ENCODE measurements at places on chromosomes 6 and 20.
A peak's percentile ranks its signal among the peaks of the same experiment; 100 is the strongest.

DNA sequence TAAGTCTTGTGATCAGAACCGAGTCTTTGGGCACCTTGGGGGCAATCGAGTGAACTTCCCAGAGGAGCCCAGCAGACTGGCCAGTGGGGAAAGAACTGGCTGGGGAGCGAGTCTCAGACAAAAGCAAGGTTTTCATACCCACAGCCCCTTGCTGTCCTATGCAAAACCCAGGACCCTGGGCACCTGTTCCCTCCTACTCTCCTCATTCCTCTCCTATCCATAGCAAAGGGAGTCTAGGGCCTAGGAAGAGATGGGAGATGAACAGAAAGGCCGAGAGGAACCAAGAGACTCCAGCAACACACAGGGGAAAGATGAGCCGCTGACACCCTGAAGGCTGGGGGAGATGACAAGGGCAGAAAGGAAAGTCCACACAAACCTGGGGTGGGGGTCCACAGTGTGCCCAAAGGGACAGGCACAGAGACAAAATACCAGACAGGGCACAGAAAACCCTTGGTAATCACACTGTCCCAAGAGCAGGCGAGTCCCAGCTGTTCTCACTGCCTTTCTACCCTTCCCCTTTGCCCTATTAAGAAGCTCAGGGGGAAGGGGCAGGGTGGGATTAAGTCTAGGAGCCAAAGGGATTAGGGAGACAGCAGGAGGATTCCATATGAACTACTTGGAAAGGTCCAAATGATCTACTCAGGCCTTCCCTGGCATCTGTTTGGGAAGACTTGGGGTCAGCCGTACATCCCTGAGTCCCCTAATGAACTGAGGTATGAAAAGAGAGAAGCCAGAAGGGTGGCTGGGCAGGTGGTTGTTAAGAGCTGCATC lies 6.5 kb downstream of the PPP1R18 start:
- H3K27me3 ChIP-seq: no peaks in the 10 kb centered on the region
- H3K4me1 ChIP-seq: peaks cover 35% of the 10 kb centered on the region
- DNase-seq: no peak
- peak overlapping the region; percentile 95 for H3K27ac ChIP-seq
- H3K4me3 ChIP-seq: peak overlapping the region; percentile 93

- H3K4me3 ChIP-seq: no peak overlapping the region
- H3K36me3 ChIP-seq: no peaks in the 10 kb centered on the region
- H3K27ac ChIP-seq: no peak overlapping the region
- DNase-seq: no peak
These were observed 111.6 kb downstream of the TENT5A start for GRCh38 chr6:81640891-81641290.

- no peaks in the 10 kb centered on the region for H3K36me3 ChIP-seq
- peaks cover 4% of the 10 kb centered on the region for H3K27me3 ChIP-seq
- H3K4me1 ChIP-seq: no peaks in the 10 kb centered on the region
- no peak overlapping the region for H3K4me3 ChIP-seq
- no peak for DNase-seq
These were observed 6.6 kb downstream of the GMPR start for GRCh38 chr6:16244869-16245451.

GRCh38 chr6:135633573-135633972 lies 136.0 kb upstream of the AHI1 start:
- no peak overlapping the region for H3K4me3 ChIP-seq
- H3K4me1 ChIP-seq: no peaks in the 10 kb centered on the region
- H3K27ac ChIP-seq: no peak overlapping the region
- H3K36me3 ChIP-seq: no peaks in the 10 kb centered on the region
- H3K27me3 ChIP-seq: peaks cover 41% of the 10 kb centered on the region
- DNase-seq: no peak

DNA sequence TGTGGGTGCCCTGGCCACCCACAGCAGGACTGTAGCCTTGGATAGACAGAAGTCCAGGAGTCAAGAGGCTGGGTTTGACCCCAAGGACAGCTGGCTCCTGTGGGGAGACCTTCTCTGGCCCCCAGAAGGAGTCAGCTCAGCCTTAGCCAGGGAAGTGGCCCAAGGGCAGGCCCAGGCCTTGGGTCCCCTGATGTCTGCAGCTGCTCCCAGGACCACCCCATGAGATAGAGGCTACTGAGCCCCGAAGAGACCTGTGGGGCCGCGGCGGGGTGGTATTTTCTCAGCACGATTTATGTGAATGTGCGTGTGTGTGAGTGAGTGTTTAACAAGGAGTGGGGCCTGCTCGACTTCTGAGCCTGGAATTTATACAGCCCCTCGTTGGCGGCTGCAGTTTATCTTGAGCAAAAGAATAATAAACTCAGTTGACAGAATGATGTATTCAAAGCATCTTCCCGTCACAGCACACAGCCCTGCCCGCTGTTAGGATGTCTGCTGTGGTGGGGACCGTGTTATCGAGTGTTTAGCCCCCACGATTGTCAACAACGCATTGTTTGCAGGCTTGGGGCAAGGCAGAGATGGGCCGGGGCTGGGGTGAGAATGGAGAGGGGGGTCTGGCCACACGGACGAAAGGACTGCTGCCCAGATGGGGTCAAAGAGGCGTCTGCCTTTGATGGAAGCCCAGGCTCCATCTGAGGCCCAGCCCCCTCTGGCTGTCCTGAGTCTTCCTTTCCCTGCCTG lies 163.3 kb downstream of the VEGFA start:
- H3K4me3 ChIP-seq: no peak overlapping the region
- H3K4me1 ChIP-seq: peaks cover 2% of the 10 kb centered on the region
- H3K27ac ChIP-seq: no peak overlapping the region
- H3K27me3 ChIP-seq: peaks cover 2% of the 10 kb centered on the region
- no peaks in the 10 kb centered on the region for H3K36me3 ChIP-seq

- H3K4me1 ChIP-seq: peaks cover 26% of the 10 kb centered on the region
- H3K4me3 ChIP-seq: peak overlapping the region; percentile 63
- DNase-seq: no peak
- H3K27ac ChIP-seq: no peak overlapping the region
- peaks cover 69% of the 10 kb centered on the region for H3K27me3 ChIP-seq
These were observed 2.2 kb downstream of the NKX2-4 start for GRCh38 chr20:21395051-21395665.

- no peaks in the 10 kb centered on the region for H3K36me3 ChIP-seq
- no peaks in the 10 kb centered on the region for H3K4me1 ChIP-seq
- peaks cover 26% of the 10 kb centered on the region for H3K27me3 ChIP-seq
- H3K27ac ChIP-seq: no peak overlapping the region
- H3K4me3 ChIP-seq: no peak overlapping the region
These were observed 101.6 kb upstream of the SNX9 start for GRCh38 chr6:157721426-157721825.

- no peak overlapping the region for H3K4me3 ChIP-seq
- H3K27ac ChIP-seq: no peak overlapping the region
- no peaks in the 10 kb centered on the region for H3K27me3 ChIP-seq
- peaks cover 7% of the 10 kb centered on the region for H3K4me1 ChIP-seq
These were observed 47.5 kb downstream of the TSPYL4 start for GRCh38 chr6:116206231-116206903.

- H3K27ac ChIP-seq: no peak overlapping the region
- H3K4me1 ChIP-seq: peaks cover 1% of the 10 kb centered on the region
- H3K4me3 ChIP-seq: no peak overlapping the region
- no peak for DNase-seq
These were observed 197.3 kb downstream of the ZFAND3 start for GRCh38 chr6:38016824-38017223.

DNA sequence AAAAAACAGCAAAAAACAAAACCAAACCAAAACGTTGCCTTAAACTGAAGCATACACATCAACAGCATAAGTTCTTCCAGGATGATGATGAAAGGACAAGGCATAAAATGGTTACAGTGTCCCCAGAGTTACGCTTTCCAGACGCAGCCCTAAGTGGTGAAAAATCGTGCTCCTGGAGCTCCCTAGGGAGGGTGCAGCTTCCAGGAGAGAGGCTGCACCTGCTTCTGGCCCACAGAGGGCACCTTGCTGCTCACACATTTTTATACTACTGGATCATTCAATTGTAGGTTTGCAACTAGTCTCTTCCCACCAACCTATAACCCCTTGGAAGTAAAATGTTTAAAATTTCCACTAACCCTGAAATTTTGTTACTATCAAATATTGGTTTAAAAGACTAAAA lies 115.0 kb downstream of the PRKN start:
- no peaks in the 10 kb centered on the region for H3K4me1 ChIP-seq
- H3K27me3 ChIP-seq: no peaks in the 10 kb centered on the region
- H3K27ac ChIP-seq: no peak overlapping the region
- no peaks in the 10 kb centered on the region for H3K36me3 ChIP-seq

DNA sequence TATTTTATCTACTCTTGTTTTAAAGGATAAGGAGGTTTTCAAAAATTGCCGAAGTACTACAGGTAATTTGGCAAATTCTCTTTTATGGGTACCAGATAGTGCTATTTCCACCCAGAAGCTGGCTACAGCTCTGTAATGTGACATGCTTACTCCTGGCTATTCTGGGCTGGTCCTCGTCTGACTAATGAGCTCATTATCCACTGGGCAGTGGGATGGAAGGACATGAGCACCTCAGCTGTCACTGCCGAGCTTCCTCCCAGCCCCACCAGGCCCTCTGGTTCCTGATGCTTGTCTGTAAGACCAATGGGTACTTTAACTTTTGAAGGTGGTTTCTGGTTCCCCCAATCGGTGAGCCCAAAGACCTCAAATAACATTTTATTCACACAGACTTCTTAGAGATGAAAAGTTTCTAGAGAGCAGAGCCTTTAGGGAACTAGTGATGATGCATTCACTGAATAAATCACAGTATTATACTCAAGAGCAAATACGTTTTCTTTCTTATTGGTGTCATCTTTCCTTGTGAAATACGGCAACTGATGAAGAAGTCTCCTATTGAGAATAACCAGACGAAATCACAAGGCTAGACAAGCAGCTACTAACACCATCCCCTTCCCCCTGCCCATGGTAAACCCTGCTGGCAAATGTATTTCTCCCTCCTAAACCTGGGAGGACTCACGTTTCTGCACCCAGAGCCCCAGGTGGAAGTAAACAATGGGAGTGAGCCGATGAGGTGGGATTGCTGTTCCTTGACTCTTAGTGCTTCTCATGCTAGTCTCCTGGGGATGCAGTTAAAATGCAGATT lies 80.8 kb downstream of the SLC22A3 start:
- no peak overlapping the region for H3K27ac ChIP-seq
- no peak overlapping the region for H3K4me3 ChIP-seq
- peaks cover 6% of the 10 kb centered on the region for H3K4me1 ChIP-seq
- DNase-seq: no peak
- H3K36me3 ChIP-seq: no peaks in the 10 kb centered on the region
- H3K27me3 ChIP-seq: peaks cover 11% of the 10 kb centered on the region

DNA sequence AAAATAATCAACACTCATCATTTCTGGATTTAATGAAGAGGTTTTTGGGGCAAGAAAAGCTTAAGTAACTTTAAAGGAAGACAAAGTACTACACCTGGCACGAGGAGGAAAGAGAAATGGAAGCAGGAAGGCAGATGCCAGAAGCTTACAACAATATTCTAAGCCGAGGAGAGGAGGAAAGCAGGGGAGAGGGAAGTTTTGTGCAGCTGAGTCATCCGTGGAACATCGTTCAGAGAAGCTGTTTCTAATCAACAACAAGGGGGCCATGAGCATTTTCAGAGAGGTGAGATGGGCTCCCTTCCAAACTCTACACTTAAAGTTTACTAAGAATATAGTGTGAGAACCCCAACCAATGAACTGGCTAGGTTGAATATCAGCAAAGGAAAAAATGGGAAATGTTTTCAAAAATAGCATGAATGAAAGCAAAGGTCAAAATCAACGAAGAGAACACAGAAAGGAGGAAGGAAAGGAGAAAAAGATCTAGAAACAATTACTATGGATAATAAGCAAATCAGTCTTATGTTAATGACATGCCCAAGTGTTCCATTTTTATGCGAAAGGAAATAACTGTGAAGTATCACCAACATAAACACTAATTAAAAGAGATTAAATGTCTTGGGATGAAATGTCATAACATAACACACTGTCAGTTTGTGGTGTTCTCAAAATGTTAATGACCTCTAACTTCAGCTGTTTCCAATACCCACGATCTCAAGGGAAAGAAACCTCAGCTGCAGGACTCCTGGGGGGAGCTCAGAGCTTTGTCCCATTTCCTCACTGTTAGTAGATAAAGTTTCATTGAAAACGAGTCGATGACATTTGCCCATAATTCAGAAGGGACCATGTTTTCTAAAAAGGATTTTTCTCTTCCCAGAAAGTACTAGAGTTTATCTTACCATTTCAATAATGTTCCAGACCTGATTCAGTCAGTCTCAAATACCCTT lies 203.4 kb upstream of the STXBP5 start:
- H3K27me3 ChIP-seq: peaks cover 2% of the 10 kb centered on the region
- no peaks in the 10 kb centered on the region for H3K4me1 ChIP-seq

DNA sequence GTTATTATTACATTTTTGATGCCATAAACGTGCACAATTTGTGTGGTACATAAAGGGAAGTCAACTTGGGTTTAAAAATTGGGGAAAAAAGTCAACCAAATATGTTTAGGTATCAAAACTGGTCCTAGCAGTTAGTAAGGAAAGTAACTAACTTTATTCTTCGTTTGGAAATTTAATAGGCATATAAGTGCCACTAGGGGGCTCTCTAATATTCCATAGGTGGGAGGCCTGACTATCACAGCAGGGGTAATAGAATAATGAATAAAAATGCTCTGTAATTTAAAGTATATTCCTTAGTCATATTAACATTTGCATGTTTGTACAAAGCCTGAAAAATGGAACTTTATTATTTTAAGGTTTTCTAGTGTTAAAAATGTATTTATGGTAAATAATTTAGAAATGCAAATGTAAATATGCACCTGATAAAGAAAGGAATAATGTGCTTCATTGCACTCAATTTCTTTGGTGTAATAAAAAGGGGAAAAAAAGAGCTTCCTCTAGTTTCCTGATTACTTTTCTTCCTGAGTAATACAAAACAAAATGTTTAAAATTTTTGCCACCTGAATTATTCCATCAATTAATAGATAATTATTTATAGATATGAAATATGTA lies 125.7 kb upstream of the HDAC2 start:
- H3K27ac ChIP-seq: no peak overlapping the region
- no peak overlapping the region for H3K4me3 ChIP-seq
- no peaks in the 10 kb centered on the region for H3K4me1 ChIP-seq
- H3K27me3 ChIP-seq: peaks cover 5% of the 10 kb centered on the region

Data from activated CD4-positive, alpha-beta memory T cell treated with anti-CD3 and anti-CD28 coated beads, Interleukin-2, amount 10 ng/mL, durations not matched to agents 7 days and 5 days (primary cell).